ENCODE measurements at places on chromosomes 7 and 10.

DNA sequence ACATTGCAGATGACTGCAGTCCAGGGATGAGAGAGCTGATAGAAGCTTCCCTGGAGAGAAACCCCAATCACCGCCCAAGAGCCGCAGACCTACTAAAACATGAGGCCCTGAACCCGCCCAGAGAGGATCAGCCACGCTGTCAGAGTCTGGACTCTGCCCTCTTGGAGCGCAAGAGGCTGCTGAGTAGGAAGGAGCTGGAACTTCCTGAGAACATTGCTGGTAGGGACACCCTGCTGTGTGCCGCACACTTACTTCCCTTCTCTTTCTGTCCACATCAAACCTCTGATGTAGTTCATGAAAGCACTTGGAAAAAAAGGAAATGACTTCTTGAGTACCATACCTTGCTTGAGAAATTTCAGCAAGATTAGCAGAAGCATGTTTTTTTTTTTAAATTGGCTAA is 25.3 kb downstream of the MAP3K8 start:
- no peak for DNase-seq

DNA sequence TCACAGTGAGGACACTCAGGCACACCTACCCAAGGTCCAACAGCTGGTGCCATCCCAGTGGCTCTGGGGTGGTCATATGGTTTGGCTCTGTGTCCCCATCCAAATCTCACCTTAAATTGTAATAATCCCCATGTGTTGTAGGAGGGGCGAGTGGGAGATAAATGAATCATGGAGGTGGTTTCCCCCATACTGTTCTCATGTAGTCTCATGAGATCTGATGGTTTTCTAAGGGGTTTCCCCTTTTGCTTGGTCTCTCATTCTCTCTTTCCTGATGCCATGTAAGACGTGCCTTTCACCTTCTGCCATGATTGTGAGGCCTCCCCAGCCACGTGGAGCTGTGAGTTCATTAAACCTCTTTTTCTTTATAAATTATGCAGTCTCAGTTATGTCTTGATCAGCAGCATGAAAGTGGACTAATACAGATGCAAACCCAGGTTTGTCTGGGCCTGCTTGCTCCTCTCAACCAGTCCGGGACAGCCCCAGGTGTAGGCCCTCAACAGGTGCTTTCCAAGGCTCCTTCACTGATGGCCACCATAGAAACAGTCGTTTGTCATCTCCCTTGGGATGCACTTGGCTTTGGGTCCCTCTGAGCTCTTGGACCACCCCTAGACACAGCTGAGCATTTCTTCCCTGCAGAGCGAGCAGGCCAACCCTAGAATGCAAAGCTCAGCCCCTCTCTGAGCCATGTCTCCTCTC is 101.3 kb upstream of the CTBP2 start:
- no peak for DNase-seq

DNA sequence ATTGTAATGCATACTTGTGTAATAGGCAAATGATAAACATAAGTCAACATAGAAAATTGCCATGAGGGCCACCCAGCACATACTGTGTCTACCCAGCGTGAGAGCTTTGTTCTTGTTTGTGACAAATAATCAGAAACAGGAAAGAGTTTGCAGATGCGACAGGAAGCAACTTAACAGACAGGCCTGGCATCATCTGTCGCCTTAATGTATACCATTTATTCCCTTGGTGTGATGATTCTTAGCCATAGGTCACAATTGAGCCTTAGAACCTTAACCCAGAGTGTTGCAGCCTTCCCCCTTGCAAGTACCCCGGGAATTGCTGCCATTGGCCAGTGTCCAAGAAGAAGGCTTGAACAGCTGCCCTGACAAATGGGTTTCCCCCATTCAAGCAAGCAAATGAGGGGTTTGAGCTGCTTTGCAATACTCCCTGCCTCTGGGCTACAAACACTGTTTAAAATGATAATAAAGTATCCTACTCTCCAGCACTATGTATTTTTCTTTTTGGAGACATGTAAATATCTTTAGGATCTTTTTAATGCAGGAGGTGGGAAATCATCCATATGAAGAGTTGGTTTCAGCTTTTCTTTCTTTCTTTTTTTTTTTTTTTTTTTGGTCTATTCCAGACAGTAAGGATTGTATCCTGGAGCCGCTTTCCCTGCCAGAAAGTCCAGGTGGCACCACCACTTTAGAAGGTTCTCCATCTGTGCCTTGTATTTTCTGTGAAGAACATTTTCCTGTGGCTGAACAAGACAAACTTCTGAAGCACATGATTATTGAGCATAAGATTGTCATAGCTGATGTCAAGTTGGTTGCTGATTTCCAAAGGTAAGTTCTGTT is 80.0 kb downstream of the ZNF277 start:
- DNase-seq, result no peak

GRCh38 chr7:108136191-108136688 is 6.1 kb upstream of the LAMB4 start:
- no peak for DNase-seq

DNA sequence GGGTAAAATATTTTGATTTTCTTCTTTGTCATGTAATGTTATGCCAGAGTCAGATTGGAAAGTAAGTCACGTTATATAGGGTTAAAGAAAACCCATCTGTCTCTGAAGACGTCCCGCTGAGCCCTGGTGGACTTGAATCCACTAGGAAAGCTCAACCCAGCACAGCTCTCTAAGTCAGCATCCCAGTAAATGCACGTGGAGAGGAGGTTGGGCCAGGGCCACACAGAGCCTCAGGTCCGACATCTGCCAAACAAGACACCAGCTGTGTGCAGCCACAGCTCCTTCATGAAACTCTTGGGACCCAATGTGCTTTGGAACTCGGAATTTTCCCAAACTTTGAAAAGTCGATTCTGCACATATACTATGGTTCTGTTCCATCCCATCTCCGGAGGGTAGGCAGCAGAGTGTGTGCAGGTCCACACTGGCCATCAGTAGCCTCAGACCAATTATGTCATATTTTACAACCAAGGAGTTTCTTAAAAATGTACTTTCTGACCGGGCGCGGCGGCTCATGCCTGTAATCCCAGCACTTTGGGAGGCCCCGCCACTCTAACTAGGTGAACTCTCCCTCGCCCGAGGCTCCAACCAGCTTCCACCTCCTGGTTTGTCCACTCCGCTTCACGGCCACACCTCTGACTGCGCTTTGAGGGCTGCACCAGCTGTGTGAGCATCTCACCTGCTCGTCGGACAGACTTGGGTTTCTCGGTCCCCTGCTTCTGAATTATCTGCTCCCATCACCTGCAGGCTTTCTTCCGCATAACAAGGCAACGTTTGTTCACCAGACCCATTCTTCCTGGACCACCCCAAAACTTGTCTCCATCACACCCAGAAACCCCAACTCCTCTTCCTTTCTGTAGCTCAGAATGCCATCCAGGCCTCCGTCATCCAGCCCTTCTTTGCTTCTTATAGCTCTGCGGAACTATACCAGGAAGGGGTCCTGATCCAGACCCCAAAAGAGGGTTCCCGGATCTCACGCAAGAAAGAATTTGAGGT is 29.7 kb upstream of the DNAJB6 start:
- no peak for DNase-seq

GRCh38 chr10:109880886-109881768 is 42.2 kb downstream of the XPNPEP1 start:
- no peak for DNase-seq

DNA sequence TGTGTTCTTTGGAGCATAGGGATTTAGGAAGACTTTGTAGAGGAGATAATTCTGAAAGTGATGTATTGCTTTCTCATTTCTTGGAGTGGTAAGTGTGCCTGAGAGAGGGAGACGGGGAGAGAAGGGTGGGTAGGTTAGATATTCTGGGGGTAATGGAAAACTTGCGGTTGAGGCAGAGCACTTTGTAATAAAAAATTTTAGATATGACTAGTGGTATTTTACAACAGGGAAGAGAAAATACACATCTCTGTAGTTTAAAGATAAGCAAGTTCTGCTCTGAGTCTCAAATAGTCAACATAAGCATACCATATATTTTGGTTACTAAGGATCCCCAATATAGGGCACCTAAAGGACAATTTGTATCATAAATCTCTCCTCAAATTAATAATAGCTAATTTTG is 6.6 kb downstream of the VPS50 start:
- DNase-seq, result no peak

DNA sequence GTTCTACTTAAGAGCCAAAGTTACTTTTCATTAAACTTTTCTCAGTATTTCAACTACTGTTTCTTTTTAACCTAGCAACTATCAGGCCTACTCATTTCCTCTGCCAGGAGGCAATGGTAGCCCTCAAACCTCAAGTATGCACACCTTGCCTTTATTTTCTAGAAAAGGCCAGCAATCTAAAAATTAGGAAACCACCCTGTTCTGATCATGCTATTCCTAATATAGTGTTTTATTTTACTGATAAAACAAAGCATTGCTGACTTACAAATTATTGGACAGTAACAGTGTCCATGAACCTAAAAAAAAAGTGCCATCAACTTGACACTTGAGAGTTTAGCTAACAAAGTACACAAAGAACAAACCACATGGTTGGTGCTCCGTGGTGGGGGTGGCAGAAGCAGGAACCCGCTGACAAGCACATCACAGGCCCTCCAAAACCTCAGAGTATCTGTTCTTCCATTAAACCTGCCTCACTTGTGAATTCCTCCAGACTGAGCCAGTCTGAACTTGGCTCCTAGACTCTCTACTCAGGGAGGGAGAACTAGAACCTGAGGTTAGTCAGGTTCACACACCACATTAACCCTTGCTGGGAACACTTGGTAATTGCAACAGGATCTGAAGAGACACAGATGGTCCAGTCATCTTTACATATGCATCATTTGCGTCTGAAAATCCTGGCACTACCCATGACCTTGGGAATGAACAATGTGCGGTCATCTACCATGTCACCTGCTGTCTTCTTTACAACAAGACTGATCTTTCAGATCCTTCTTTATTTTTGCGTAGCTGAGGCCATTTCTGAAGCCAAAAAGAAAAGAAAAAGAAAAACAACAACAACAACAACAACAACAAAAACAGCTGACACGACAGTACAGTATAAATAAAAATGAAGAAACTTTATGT is 31.9 kb downstream of the PIP4K2A start:
- no peak for DNase-seq
